SW 1271 (cell line): ENCODE measurements at places on chromosomes 4 and X.
A peak's percentile ranks its signal among the peaks of the same experiment; 100 is the strongest.

GRCh38 chr4:18441676-18442075 lies 420.1 kb upstream of the LCORL start:
- no peak for DNase-seq

- no peak for DNase-seq
These were observed 9.1 kb upstream of the PAGE1 start for GRCh38 chrX:49704691-49705404.

- DNase-seq, result no peak
These were observed 16.1 kb downstream of the ABCD1 start for GRCh38 chrX:153740631-153741222.

DNA sequence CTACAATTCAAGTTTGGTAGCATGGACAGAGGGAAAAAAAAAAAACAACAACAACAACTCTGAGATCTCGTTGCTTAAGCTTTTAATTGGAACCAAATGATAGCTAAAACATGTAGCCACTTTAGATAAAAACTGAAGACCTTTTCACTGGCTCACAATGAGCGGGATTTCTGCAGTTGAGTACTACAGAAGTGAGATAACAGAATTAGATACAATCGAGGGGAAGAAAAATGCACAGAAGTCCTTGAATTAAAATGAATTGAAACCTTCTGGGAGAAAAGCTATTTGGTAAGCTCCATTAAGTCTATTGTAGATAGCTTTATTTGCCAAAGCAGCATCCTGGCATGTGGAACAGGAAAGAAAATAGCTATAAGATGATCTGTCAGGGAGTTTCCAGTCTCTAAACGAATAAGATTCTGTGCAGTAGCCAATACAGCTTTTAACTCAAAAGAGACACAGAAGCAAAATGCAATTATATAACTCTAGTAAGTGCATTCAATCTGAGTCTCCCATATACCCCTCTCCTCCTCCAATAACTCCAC lies 248.5 kb downstream of the ENOX2 start:
- DNase-seq, result no peak

- DNase-seq, result no peak
These were observed 52.6 kb downstream of the HTT start for GRCh38 chr4:3127112-3127511.

- no peak for DNase-seq
These were observed 644.1 kb upstream of the TENM3 start for GRCh38 chr4:181599134-181599533.

DNA sequence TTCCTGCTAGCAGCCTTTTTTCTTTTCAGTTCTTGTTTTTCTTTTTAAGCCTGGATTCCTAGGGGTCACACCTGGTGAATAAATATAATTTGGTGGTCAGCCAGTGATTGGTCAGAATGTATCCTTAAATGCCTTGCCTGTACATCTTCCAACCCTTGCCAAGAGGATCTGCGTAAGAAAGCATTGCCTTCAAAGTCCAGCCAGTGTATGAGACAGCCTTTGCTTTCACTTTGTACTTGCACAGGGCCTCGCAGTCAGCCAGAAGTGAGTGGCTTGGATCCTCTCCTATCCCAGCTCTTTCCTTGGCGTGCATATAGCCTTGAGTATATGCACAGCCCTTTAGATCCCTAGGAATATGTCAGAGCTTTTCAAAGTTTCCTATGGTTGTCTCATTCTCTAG lies 22.2 kb downstream of the KANTR start:
- DNase-seq, result no peak

DNA sequence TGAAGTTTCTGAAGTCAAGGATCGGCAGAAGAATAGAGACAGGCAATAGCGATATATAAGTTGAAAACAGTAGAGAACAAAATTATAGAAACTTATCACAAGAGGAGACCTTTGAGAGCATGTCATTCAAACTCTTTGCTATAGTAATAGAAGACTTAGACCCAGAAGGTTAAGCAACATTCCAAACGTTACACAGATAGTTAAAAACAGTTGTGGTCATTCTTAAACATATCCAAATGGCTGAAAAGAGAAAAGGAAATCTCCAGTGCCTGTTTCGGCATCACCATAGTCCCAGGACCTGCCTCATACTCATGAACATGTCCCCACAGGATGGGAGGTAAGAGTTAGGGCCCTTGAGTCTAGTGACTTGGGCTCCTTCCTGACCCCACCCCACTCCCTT lies 258.1 kb upstream of the NOCT start:
- no peak for DNase-seq

- DNase-seq, result no peak
These were observed 440.7 kb downstream of the IL15 start for GRCh38 chr4:142077048-142077447.

- no peak for DNase-seq
These were observed 41.6 kb upstream of the EDA2R start for GRCh38 chrX:66680451-66680850.

DNA sequence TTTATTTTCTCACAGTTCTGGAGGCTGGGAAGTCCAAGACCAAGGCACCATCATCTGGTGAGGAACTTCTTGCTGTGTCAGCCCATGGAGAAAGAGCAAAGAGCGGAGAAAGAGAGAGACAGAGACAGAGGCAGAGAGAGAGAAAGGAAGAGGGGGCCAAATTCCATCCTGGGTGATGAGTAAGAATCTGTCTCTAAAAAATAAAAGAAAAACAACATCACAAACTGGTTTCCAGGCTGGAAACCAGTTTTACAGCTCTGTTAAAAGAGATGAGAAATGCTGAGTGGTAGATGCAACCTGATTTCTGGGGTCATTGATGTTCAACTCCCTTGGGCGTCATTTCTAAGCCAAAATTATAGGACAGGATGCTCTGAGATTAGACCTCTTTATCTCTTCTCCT lies 72.9 kb downstream of the SHOX start:
- DNase-seq, result no peak

GRCh38 chrX:132483488-132483887 lies 5.3 kb downstream of the MBNL3 start:
- no peak for DNase-seq

- DNase-seq, result peak; percentile 3
These were observed 38.0 kb downstream of the TRIM2 start for GRCh38 chr4:153241970-153242838.

GRCh38 chr4:31918891-31919290 lies 1198.7 kb downstream of the PCDH7 start:
- DNase-seq, result no peak

GRCh38 chr4:25358515-25359275 lies 18.4 kb upstream of the ANAPC4 start:
- no peak for DNase-seq

DNA sequence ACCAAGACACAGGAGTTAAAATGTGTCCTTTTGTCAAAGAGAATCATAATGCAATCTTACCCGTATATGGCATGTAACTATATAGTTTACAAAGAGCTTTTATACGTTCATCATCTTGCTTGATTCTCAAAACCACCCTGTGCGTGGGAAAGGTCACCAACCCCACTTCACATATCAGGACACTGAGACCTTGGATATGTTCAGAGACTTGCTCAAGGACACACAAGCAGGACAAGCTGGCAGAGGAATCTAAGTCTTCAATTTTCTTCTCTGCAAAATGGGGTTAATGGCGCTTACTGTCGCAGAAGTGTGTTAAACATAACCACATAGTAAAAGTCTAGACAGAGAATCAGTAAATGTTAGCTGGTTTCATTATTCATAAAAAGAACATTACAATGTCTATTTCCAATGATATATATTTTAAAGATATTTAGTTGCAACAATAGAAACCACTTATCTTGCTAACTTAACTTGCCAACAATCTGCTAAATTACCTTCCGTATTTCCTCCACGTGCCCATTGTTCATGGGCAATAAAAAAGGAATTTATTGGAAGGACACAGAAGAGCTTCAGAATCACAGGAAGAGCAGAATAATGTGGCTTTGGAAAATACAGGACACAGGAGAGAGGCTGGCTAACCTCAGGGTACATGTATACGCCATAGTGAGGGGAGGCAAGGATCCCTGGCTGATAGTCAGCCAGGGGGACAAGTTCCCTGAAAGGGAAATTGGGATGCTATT lies 64.6 kb upstream of the TAPT1 start:
- DNase-seq, result no peak

- DNase-seq, result no peak
These were observed 98.0 kb downstream of the NAA11 start for GRCh38 chr4:79227860-79228259.

DNA sequence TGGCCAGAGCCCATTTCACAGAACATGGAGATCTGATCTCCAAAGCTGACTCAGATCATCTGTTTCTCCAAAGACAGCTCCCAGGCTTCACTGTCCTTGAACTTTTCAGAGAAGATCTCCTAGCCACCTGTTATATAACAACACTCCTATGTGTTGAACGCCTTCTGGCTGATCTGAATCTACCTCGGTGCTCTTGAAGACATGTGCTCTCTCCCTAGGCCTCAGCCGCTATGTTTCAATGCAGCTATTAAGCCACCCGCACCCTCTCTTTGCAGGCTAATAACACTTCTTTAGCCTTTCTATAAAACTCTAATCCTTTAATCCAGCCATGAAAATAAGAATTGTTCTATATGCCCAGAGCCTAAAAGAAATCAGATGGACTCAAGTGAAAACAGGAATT lies 34.9 kb downstream of the SEL1L3 start:
- DNase-seq, result no peak

- DNase-seq, result no peak
These were observed 40.7 kb downstream of the KLHL2 start for GRCh38 chr4:165248102-165248501.

DNA sequence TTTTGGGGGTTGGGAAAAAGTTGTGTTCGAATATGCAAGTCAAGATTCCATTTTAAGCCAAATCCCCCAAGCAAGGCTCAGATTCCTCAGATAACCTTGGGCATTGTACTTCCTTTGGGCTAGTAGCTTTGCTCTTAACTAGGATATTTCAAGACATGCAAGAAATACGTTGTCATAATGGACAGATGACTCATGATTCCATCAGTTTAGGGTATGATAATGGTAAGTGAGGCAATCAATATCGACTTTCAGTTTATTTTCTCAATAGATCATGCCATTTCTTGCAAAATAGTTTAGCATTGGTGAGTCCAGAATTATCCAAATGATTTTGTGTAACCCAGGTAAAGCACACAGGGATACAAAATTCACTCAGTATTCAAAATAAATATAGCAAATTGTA lies 25.4 kb downstream of the CFAP299 start:
- DNase-seq, result no peak

DNA sequence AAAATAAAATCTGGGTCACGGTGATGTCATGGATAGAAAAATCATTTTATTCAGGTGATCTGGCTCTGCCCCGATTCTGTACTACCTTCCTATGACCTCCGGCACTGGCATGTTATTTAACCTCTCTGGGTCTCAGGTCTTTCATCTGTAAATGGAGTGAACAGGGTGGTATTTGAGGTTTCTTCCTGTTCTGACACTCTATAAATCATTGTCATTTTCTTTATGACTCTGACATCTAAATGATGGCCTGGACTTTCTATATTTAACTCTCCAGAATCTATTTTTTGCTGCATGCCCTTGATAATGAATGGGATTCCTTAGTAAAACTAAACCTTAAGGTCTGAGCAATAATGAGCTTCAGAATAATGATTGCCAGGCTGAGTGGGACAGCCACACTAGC lies 422.0 kb upstream of the CNKSR2 start:
- no peak for DNase-seq

DNA sequence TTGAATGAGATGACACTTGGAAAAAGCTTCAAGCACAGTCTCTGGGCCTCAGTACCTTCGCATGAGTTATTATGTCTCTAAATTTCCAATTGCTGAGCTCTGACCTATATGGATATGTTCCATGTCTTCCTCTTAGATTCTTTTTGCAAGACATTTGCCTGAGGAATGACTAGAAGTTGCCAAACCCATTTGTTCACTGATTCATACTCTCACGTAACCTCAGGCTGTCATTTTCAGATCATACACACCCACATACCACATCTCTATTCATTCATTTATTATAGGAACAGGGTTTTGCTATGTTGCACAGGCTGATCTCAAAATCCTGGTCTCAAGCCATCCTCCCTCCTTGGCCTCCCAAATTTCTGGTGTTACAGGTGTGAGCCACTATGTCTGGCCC lies 2137.1 kb upstream of the TENM3 start:
- DNase-seq, result no peak

GRCh38 chr4:167842487-167842886 lies 249.8 kb upstream of the ANXA10 start:
- no peak for DNase-seq

DNA sequence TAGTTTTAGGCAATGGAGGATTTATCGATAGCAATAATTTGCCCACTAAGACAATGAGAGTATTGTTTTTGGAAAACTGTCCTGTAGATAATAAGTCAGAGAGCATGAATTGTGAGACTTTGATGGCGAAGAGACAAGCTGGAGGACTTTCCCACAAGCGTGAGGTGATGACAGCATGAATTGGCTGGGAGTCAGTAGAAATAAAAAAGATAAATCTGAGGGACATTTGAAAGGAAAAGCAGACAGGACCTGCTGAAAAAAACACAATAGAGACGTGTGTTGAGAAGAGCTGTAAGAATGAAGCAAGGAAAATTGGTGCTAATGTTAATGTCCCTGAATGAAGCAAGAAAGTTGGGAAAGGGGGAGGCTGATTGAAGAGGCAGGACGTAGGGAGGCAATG lies 233.5 kb downstream of the DCTD start:
- no peak for DNase-seq

GRCh38 chr4:179762840-179763239 lies 2320.6 kb upstream of the AGA start:
- no peak for DNase-seq

- no peak for DNase-seq
These were observed 214.9 kb upstream of the UGT8 start for GRCh38 chr4:114383721-114384120.

- no peak for DNase-seq
These were observed 6.3 kb upstream of the DCHS2 start for GRCh38 chr4:154497889-154498288.

GRCh38 chr4:8296491-8296890 lies 26.9 kb downstream of the HTRA3 start:
- DNase-seq, result no peak

DNA sequence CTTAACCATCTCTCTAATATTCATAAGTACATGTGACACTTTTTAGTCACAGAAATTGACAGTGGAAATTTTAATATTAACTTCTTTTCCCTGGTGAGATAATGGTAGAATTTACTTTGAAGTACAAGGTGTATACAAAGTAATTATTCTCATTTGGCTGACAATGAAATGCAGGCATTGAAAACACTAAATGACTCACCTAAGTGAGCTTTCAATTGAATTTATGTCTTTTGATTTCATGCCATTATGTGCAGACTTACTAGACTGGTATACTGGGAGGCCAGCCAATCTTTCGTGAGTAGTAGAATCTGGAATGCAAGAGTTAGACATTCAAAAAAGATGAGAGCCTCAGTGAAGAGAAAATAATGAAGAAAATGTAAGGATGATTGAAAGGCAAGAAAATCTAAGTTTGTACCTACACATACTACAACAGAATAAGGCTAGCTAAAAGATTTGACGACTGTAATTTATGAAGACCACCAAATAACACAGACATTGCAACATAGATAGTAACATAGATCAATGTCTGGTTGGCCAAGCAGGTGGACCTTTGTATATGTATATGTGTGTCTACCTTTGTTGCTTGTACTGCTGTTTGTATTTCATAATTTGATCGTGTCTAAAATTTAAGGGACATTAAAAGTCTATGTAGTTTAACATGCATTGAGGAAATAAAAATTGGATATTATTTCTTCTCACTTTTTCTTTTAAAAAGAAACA lies 459.7 kb downstream of the IL15 start:
- peak; percentile 86 for DNase-seq

GRCh38 chr4:92346289-92346688 lies 42.5 kb downstream of the GRID2 start:
- DNase-seq, result no peak
